ENCODE measurements at places on chromosomes 12 and 14.

DNA sequence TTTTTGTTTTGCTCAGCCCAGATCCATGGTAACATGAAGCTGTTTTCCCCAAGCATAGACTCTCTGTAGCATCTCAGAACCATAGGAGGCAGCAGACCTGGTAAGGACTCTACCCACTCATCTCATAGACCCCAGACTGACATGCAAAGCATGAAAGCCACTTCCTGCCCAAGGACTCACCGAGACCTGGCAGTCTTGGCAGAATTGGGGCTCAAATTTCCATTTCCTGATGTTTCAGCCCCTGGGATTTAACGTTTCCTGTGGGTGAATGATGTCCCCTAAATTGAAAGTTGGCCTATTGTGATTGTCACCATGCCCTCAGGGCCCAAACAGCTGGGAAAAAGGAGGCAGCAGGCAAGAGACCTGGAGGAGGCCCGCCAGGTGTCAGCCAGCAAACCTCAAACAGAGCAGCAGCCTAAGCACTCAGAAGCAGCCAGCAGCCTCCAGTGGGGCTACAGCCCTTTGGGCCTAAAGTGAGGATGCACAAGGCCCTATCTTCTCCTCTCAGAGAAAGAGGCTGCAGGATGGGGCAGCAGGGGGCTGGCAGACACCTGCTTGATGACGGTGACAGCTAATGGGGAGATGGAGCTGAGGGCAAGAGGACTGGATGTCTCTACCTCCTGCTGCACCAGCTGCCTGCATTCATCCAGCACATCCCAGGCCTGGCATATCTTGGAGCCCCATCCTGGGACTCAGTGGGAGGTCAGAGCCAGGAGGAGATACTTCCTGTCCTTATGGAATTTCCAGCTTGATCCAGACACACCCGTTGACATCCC, 8.5 kb downstream of the KRT85 start:
- DNase-seq: no peak

GRCh38 chr12:130658145-130658911, 57.8 kb downstream of the RIMBP2 start:
- DNase-seq: no peak

GRCh38 chr12:87520968-87521367, 508.2 kb downstream of the C12orf50 start:
- DNase-seq: no peak

DNA sequence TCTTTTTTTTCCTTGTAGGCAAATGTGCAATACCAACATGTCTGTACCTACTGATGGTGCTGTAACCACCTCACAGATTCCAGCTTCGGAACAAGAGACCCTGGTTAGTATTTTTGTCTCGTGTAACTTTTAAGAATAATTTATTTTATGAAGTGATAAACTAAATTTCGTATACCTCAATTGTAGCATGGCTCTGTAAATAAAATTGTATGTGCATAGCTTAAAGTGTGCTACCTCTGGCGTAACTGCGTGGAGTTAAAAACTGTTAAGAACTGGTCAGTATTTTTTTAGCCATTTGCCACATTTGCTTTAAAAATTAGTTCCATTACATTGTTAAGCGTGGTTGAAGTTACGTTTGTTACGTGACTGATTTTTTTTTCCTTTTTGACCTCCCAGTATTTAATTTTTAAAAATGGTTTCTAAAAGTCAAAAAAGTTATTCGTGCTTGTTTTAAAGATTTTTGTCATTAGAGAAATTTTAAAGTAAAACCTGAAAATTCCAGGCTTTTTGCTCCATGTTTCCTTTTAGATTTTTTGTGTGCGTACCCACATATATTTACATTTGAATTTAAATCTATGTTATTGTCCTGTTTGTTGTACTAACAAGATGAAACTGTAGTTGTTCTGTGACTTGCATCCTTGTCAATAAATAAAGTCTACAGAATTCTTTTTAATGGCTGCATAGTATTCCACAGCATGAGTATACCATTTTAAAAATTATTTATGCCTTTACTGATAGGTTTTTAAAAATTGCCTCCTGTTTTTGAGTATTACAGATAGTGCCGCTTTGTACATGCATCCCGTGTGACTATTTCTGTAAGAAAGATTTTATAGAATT, 1.4 kb downstream of the MDM2 start:
- DNase-seq: no peak

DNA sequence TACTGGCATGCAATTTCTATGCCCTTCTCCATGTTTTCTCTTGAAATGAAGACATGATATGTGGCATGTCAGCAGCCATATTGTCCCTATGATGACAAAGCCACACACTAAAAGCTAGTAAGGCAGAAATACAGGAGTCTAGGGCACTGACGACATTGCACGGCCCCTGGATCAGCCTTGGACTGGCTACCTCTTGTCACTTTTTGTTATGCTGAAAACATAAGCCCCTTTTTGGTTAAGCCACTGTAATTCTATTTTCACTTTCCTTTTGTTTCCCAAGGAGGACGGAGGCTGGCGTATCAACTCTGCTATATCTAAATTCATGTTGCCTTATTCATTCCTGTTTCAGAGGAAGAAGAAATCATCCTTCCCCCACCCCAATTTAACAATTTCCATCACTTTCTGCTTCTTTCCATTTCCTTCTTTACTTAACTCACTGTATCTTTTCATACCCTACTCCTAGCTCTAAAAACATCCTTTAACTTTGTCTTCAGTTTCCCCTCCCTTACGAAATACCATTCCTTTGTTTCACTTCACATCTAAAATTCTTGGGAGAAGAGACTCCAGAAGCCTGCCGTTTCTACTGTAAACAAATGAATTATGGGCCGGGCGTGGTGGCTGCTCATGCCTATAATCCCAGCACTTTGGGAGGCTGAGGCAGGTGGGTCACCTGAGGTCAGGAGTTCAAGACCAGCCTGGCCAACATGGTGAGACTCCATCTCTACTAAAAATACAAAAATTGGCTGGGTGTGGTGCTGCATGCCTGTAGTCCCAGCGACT, 364.1 kb downstream of the PCNX1 start:
- DNase-seq: no peak

GRCh38 chr14:74514471-74514941, 20.9 kb downstream of the ISCA2 start:
- DNase-seq: no peak

Data from stimulated activated CD4-positive, alpha-beta T cell treated with anti-CD3 and anti-CD28 coated beads, TNF-alpha, amount 100 ng/mL, for 1 hour (primary cell).